Fibroblast of skin of abdomen (primary cell): ENCODE measurements at places on chromosomes 5 and 9.

DNA sequence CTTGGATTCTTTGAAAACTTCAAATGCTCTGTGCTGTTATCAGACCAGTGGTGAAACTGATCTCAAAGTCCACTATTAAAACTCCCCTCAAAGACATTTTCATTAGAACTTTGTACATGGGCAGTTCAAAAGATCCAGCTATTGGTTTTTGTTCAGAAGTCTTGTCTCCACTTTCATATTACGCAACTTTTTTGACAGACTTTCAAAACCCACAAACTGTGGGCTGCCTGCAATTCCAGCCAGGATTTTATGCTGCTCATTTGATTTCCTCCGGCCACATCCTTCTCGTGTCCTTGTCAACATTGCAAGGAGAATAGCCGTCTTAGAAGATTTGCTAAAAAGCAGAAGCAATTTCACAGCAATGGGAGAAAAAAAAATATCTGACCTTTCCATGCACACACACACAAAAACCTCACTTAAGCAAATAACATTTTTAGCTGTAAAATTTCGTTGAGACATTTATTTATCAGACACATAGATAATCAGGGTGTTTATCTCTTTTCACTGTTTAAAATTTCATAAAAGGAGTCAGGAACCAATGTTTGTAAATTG is 1990.5 kb downstream of the MAT2B start:
- DNase-seq, result peak; percentile 1

- no peak for DNase-seq
Observed at GRCh38 chr5:172142709-172143215, 45.3 kb downstream of the STK10 start.

GRCh38 chr9:85702726-85703289 is 38.9 kb downstream of the AGTPBP1 start:
- no peak for DNase-seq

DNA sequence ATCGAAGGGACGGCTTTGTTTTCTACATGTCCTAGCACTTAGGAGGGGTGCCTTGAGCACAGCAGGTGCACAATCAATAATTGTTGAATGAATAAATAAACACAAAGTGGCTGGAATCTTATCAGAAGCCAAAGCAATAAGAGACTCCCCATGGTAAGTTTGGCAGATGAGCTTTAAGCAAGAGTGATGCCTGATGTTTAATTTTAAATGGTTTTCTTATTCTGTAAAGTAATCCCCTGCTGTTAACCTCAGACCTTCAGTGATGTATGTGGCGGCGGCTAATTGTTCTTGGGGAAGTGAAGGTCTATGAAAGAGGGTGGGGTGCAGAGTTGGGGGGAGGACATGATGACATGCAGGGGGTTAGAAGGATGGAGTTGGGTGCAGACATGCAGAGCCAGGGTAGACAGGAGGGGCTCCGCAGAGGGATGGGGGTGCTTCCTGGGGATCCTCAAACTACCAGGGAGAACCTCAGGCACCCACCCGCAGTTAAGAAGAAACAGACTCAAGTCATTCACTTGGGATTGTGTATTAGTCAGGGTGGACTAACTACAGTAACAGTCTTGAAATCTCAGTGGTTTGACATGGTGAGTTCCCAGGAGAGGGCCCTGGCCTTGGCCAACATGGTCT is 65.7 kb upstream of the SHB start:
- no peak for DNase-seq

DNA sequence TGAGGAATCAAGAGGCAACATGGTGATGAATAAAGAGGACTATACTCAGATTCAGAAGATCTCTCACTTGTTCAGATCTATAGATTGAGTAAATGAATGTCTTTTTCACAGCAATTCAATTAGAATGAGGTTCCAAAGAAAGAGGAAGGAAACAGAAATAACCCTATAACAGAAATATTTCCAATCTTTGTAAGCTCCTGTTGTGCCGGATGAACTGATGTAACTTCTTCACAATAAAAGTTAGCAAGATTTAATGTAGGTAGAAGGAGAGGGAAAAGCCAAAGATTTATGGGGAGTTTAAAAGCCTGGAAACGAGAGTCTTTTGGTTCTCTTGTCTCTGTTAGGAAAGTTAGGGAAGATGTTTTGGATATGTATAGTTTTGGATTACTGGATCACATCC is 92.1 kb downstream of the PBX3 start:
- DNase-seq, result no peak

- DNase-seq, result peak; percentile 58
Observed at GRCh38 chr9:70639853-70640814, 225.7 kb upstream of the KLF9 start.

DNA sequence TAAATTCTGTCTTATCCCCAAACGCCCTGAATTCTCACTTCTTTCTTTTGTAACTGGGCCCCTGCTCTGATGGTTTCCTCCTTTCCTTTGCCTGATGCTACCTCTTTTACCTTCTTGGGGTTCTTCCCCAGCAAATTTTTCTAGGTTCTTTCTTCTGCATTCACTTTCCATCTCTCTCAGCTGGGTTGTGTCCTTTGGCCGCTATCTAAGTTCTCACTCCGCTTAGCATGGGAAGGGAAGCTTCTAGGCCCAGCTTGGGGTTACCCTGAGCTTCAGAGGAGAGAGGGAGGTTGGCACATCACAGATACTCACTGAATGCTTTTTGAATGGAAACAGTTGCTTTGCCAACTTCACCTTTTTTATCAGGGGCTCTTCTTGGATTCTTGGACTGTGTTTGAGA is 17.0 kb downstream of the PALM2AKAP2 start:
- DNase-seq, result no peak

- DNase-seq, result no peak
Observed at GRCh38 chr5:158629591-158630312, 470.0 kb downstream of the EBF1 start.

DNA sequence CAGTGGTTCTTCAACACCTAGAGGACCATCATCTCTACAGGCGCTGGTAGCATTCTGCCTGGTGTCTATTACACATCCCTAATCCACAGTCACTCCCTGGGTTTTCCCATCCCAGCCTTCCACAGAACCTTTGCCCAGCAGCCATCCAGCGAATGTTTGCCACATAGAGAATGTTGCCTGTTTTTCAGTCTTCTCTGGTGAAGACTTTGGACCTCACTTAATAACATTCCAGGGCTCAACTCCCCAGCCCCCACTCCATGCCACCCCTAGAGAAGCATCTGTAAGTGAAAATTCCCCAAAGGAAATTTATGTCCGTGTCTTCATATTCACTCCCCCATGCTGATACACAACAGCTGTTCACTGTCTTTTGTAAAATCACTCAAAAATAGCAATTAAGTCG is 249.6 kb downstream of the AOPEP start:
- DNase-seq, result peak; percentile 61

- no peak for DNase-seq
Observed at GRCh38 chr9:94981723-94982090, 255.2 kb downstream of the AOPEP start.

GRCh38 chr5:109291090-109291489 is 118.7 kb downstream of the PJA2 start:
- DNase-seq, result no peak

DNA sequence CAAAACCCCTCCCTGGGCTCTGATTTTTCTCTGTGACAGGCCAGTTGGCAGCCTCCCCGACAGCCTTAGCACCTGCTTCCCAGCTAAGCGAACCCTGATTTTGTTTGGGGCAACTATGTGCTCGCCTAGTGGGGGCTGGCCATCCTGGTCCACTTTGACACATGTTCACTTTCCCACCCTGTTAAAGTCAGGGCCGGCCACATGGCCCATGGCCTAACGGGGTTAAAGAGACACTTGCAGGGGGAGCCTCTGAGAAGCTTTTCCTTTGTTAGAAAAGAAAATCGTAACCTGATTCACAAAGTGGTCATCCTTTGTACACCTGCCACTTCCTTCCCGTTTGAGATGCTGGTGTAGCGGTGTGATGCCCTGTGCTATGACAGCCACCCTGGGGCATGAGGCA is 1.3 kb upstream of the CACNA1B start:
- no peak for DNase-seq

GRCh38 chr9:131525643-131526565 is 5.2 kb downstream of the UCK1 start:
- DNase-seq, result no peak

GRCh38 chr9:5191985-5192384 is 6.5 kb upstream of the INSL6 start:
- DNase-seq, result no peak
